Ascending aorta (tissue), 2 donors: ENCODE measurements at places on chromosomes 1 and 21.

GRCh38 chr1:43509740-43510375 lies 20.8 kb upstream of the PTPRF start:
- H3K36me3 ChIP-seq = no peaks in the 10 kb centered on the region
- no peaks in the 10 kb centered on the region for H3K4me1 ChIP-seq
- H3K4me3 ChIP-seq = no peak overlapping the region
- no peak overlapping the region for H3K27ac ChIP-seq
- H3K27me3 ChIP-seq = no peaks in the 10 kb centered on the region

DNA sequence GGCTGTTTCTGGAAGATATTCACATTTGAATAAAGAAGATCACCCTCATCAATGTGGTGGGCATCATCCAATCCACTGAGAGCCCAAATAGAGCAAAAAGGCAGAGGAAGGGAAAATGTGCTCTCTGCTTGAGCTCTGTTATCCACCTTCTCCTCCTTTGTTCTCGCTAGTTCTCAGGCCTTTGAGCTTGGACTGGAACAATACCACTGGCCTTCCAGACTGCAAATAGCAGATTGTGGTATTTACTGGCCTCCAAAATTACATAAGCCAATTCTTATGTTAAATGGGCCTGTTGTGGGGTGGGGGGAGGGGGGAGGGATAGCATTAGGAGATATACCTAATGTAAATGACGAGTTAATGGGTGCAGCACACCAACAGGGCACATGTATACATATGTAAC lies 219.3 kb downstream of the C1orf94 start:
- DNase-seq = no peak
- no peak overlapping the region for H3K27ac ChIP-seq
- no peaks in the 10 kb centered on the region for H3K27me3 ChIP-seq
- no peaks in the 10 kb centered on the region for H3K4me1 ChIP-seq
- no peak overlapping the region for H3K4me3 ChIP-seq

DNA sequence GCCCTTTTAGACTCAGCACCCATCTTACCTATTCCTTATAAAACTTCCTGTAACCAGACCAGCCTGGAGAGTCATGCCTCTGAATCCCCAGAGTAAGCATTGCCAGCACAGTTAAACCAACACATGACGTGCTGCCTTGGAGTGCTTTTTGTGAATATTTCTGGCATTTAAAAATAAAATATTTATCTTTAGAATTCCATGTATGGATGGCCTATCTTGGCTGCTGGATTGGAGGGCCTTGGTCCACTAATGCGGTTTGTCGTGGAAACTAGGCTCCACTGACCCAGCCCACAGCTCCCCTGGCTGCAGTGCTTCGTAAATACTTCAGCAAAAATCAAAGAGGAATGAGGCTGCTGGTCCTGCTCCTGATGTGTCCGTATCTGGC lies 17.5 kb downstream of the MTARC1 start:
- H3K27me3 ChIP-seq = no peaks in the 10 kb centered on the region
- H3K4me1 ChIP-seq = peaks cover 5% of the 10 kb centered on the region
- H3K36me3 ChIP-seq = no peaks in the 10 kb centered on the region
- DNase-seq = no peak

GRCh38 chr1:14955402-14955801 lies 198.1 kb upstream of the TMEM51 start:
- no peaks in the 10 kb centered on the region for H3K36me3 ChIP-seq
- no peak overlapping the region for H3K4me3 ChIP-seq
- H3K4me1 ChIP-seq = peaks cover 5% of the 10 kb centered on the region
- DNase-seq = no peak
- no peaks in the 10 kb centered on the region for H3K27me3 ChIP-seq

- no peaks in the 10 kb centered on the region for H3K27me3 ChIP-seq
- H3K4me3 ChIP-seq = no peak overlapping the region
- peaks cover 33% of the 10 kb centered on the region for H3K4me1 ChIP-seq
Observed at GRCh38 chr1:66679140-66679539, 73.1 kb upstream of the DYNLT5 start.
